Fibroblast of skin of right biceps (primary cell): ENCODE measurements at places on chromosomes 5 and 9.

DNA sequence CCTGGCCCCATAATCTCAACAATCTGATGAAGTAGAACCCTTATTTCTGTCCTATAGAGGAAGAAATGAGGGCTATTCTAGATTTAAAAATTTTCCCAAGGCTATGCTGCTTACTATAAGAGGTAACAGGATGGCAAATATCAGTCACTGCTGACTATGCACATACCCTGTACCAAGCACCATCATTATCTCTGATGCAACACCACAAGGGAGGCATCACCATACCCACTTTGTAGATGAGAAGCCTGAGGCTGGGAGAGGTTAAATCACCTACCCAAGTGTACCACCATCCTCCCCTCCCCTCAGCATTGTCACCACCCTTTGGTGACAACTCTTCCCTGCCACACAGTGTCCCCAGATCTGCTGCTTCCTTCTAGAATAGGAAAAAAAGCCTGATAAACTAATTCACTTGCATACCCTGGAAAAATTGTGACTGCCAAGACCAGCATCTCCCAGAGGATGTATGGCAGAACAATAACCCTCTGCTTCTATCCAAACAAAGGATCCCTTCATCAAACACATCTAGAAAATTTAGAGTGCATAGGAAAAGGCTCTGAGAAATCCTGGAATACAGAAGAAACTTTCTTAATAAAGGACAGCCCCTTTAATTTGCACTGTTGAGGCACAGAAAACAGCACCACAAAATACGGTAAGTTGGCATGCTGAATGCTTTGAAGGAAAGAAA lies 48.3 kb downstream of the PRRC1 start:
- DNase-seq = no peak

- DNase-seq = peak; percentile 34
Measured at GRCh38 chr5:38547257-38547656, 9.2 kb downstream of the LIFR start.

- peak; percentile 3 for DNase-seq
Measured at GRCh38 chr9:99555792-99556191, 265.9 kb upstream of the NR4A3 start.

- no peak for DNase-seq
Measured at GRCh38 chr5:82072138-82072537, 100.3 kb downstream of the ATG10 start.

- DNase-seq = peak; percentile 70
Measured at GRCh38 chr9:12680341-12680740, 12.8 kb upstream of the TYRP1 start.

DNA sequence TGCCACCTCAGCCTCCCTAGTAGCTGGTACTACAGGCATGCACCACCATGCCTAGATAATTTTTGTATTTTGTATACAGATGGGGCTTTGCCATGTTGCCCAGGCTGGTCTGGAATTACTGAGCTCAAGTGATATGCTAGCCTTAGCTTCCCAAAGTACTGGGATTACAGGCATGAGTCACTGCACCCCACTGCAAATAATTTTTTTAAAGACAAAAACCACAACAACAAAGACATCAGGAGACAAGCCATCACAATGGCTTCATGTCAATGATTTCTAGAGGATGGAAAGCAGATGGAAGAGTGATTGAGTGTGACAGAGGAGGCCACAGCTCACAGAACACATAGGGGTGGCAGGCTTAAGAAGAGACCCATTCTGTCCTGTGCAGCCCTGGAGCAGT lies 97.9 kb upstream of the PCSK1 start:
- peak; percentile 21 for DNase-seq
